ENCODE measurements at places on chromosomes 5 and 9. TPM values are rescaled to one million over a fixed set of nuclear protein-coding genes. Genes with fewer than 3 reads are reported as not detected.
A peak's percentile ranks its signal among the peaks of the same experiment; 100 is the strongest.

DNA sequence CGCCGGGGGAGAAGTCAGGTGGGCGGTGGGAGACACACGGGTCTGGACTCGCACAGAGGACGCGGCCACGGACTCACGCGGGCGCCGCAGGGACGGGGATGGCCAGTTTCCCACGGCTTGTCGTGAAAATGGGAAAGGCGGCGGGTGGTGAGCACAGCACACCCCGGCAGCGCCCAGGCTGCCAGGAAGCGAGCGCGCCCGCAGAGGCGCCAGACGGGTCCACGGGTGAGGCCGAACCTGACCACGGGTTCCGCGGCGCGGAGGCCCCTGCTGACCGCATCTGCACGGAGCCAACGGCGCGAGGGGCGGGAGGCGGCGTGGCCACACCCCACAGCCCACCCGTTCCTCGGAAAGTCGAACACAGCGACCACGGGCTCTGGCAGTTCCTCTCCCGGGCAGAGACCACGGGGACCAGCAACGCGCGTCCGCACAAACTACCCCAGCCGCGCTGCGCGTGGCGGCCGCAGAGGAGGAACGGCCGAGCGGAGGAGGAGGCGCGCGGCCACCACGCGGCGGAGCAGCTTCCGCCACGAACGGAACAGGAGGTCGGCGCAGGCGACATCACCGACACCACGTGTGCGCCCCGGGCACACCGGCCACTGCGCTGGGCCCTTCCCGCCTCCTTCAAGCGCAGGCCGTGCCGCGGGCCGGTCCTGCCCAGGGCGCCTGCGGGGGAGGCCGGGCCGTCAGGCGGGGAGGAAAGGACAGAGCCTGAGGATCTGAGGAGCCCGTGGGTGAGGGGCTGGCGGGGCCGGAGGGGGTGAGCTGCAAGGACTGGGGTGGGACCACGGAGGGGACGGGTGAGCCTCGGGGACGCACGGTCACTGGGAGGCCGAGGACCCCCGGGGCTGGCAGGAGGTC lies 5.6 kb downstream of the EXD3 start:
- no peak for ATAC-seq

DNA sequence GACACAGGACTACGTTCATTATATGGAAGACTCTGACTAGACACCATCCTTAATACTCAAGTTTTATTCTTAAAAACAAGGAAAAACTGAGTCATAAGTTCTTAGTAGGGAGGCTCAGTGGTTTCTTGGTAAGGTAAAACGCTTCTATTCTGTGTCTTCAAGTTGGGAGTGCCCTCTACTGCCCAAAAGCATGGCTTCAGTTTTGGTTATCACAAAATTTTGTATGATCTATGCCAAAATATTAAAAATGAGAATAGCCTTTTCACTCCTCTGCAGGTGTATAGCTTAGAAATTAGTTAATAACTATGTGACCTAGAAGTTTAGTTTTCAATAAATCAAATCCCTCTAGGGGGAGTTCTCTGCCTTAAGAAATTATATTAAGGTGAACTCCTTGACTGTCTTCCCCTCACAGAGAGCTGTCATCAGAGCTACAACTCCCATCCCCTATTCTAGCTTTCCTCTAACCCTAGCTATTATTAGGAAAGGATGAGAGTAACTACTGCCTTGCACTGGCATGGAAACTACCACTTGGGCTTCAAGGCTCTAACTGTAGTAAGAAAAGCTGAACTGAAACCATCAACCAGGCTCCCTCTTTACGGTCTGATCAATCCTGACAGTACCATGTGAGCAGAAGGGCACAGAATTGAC lies 189.7 kb downstream of the GNAQ start:
- ATAC-seq: no peak

GRCh38 chr5:57561231-57561842 lies 78.7 kb upstream of the ACTBL2 start:
- no peak for ATAC-seq

DNA sequence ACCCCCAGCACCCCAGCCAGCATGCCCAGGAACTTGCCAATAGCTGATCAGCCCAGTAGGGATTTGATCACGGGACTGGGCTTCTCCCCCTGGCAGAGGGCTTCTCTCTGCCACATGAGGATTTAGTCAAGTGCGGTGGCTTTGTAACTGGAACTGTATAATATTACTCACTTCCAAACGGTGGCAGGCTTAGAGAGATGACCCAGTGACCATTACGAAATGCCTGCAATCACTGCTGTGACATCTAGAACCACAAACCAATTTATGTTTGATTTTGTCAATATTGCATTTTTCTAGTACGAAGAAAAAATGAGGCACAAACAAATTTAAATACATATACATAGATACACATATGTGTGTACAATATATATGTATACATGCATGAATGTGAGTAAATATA lies 192.1 kb downstream of the ERCC6L2 start:
- ATAC-seq: no peak

DNA sequence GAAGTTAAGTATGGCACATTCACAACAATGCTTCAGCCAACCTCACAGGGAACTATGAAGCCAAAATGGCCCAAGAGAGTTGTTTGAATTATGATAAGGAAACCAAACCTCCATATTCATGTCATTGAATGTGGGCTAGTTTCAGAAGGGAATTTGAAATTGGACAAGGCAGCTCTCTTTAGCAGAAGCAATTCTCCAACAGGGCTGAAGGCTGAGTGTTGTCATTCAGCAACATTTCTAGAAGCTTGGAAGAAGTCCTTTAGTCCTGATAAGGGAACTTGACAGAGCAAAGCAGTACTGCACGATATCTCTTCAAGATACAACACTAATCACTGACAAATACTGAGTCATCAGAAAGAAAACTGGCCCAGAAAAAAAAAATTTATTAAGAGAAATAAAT lies 115.4 kb downstream of the SLC25A46 start:
- no peak for ATAC-seq

GRCh38 chr5:10746711-10747110 lies 14.3 kb downstream of the DAP start:
- ATAC-seq: peak; percentile 41

DNA sequence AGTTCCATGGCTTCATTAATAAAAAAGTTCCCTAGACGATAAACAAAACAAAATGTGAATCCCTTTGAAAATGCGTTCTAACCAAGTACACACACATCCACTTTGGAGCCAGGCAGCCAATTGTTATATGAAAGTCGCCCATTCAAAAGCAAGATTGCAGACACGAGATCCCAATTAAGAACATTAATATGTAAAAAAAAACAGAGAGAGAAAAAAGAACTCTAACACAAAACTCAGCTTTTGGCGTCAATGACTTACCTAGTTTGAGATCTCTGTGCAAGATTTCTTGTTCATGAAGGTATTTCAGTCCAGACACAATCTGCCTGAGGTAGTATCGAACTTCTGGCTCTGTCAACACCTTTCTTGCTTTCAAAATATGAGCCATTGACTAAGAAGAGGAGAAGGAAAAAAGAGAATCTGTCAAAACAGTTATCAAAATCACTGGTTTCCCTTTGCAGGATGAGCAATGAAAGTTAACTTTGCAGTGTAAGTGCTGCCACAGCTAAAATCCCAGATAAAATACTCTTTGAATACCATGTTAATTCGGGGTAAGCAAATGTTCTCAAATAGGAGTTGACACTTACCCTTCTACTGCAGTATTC lies 1.6 kb downstream of the PLK2 start:
- ATAC-seq: no peak

The IL7R gene
- 1.1 TPM for total RNA-seq

GRCh38 chr9:16202221-16202620 lies 649.4 kb downstream of the CCDC171 start:
- no peak for ATAC-seq

GRCh38 chr5:21802869-21803490 lies 1050.2 kb downstream of the CDH12 start:
- no peak for ATAC-seq

GRCh38 chr5:60285910-60286309 lies 392.4 kb upstream of the PDE4D start:
- ATAC-seq: no peak

The OLFML2A gene
- 43.0 TPM for total RNA-seq
